Epithelial cell of umbilical artery (primary cell): ENCODE measurements at places on chromosomes 11 and 22. TPM values are rescaled to one million over a fixed set of nuclear protein-coding genes. Genes with fewer than 3 reads are reported as not detected.

Gene RPL3
- 1,675 and 4,052 TPM in 2 replicates for total RNA-seq

Gene ACTN3
- total RNA-seq: under 0.01 and 0.30 TPM in 2 replicates

Gene KIF18A
- total RNA-seq: 12.0 and 17.9 TPM in 2 replicates

Gene KRTAP5-1
- not detected in 2 replicates for total RNA-seq

Gene PRAME
- not detected in 2 replicates for total RNA-seq

Gene LMO2
- 27.0 and 42.7 TPM in 2 replicates for total RNA-seq

Gene OR51B2
- not detected in 2 replicates for total RNA-seq

Gene MOGAT2
- not detected in 2 replicates for total RNA-seq

Gene MPPED2
- total RNA-seq: 0.32 TPM in 1 of 2 replicates, not detected in the other

Gene PIH1D2
- 1.2 and 1.9 TPM in 2 replicates for total RNA-seq

Gene CASP4
- total RNA-seq: 161 and 167 TPM in 2 replicates

Gene FOSL1
- total RNA-seq: 12.7 and 20.2 TPM in 2 replicates

Gene GSTP1
- 647 and 1,635 TPM in 2 replicates for total RNA-seq

Gene JHY
- 0.65 and 1.2 TPM in 2 replicates for total RNA-seq

Gene CCDC90B
- 69.2 and 76.0 TPM in 2 replicates for total RNA-seq

Gene SLC22A25
- total RNA-seq: not detected in 2 replicates

Gene MGAT3
- total RNA-seq: under 0.01 TPM in 1 of 2 replicates, not detected in the other

Gene MYO7A
- total RNA-seq: 0.65 and 0.76 TPM in 2 replicates

Gene ARHGAP20
- total RNA-seq: 0.97 and 2.4 TPM in 2 replicates

Gene MS4A7
- not detected in 2 replicates for total RNA-seq

Gene CRYBB2
- not detected in 2 replicates for total RNA-seq

Gene MMP8
- not detected in 2 replicates for total RNA-seq

Gene LARGE1
- total RNA-seq: 0.91 and 1.9 TPM in 2 replicates
